Jurkat, Clone E6-1 (cell line): ENCODE measurements at places on chromosomes 2 and 18.

GRCh38 chr18:43312891-43313290, 35.6 kb upstream of the SYT4 start:
- no peak for DNase-seq

- no peak for DNase-seq
Observed at GRCh38 chr18:29693334-29693733, 1349.2 kb downstream of the DSC3 start.

GRCh38 chr2:132544006-132544630, 125.9 kb downstream of the LYPD1 start:
- no peak for DNase-seq

- DNase-seq, result no peak
Observed at GRCh38 chr2:157743051-157743450, 114.4 kb upstream of the ACVR1C start.

- DNase-seq, result no peak
Observed at GRCh38 chr18:31426871-31427406, 20.6 kb upstream of the DSG3 start.

DNA sequence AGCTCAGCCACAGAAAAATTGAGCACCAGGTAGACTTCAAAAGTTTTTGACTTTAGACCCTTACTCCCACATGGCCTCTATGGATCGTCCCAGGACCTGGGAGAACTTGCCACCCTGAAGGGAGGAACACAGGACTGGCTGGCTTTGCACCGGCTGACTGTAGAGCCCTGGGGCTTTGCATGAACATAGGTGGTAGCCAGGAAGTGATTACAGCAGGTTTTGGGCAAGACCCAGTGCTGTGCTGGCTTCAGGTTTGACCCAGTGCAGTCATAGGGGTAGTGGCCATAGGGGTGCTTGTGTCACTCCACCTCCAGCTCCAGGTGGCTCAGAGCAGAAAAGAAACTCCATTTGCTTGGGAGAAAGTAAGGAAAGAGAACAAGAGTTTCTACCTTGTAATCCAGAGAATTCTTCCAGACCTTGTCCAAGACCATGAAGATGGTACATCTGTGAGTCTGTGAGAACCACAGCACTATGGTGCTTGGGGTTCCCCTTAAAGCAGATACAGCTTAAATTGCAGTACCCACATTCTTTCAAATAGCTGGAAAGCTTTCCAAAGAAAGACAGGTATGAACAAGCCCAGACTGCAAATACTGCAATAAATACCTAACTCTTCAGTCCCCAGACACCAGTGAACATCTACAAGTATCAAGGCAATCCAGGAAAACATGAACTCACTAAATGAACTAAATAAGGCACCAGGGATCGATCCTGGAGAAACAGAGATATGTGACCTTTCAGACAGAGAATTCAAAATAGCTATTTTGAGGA, 13.0 kb upstream of the SESTD1 start:
- DNase-seq, result no peak

GRCh38 chr2:49913025-49913424, 758.7 kb upstream of the FSHR start:
- no peak for DNase-seq

- DNase-seq, result no peak
Observed at GRCh38 chr2:134599236-134599635, 119.6 kb downstream of the TMEM163 start.

GRCh38 chr18:13604786-13605185, 121.6 kb downstream of the FAM210A start:
- no peak for DNase-seq

- no peak for DNase-seq
Observed at GRCh38 chr2:156619021-156619539, 182.9 kb downstream of the GPD2 start.

DNA sequence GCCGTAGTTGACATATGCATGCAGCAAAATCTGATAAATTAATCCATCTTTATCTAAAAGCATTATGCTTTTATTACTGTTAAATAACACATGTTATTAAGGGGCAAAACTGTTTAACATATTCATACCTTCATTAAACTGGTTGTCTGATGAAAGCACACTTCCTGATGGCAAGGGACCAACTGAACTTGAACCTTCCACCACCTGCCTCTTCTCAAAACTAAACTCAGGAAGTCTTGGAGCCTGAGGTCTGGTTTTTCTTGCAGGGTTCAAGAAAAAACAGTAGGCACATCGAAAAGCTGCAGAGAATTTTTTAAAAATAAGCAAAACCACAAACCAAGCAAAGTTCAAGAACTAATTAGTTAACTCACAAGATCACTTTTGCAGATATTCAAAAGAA, 64.9 kb downstream of the LNPK start:
- DNase-seq, result peak; percentile 45

- no peak for DNase-seq
Observed at GRCh38 chr2:221262651-221263050, 309.5 kb downstream of the EPHA4 start.

- peak; percentile 34 for DNase-seq
Observed at GRCh38 chr2:160375802-160376469, 117.7 kb downstream of the RBMS1 start.

- peak; percentile 17 for DNase-seq
Observed at GRCh38 chr18:63366213-63367052, 573 bp downstream of the KDSR start.

GRCh38 chr2:121104721-121105141, 180.3 kb downstream of the TFCP2L1 start:
- DNase-seq, result no peak

GRCh38 chr2:173797586-173798263, 167.4 kb downstream of the SP3 start:
- no peak for DNase-seq

GRCh38 chr2:161238265-161238559, 70.0 kb upstream of the PSMD14 start:
- no peak for DNase-seq

GRCh38 chr18:48543228-48543627, 4.4 kb downstream of the CTIF start:
- no peak for DNase-seq

GRCh38 chr2:201622306-201622970, 20.9 kb downstream of the TMEM237 start:
- no peak for DNase-seq

- no peak for DNase-seq
Observed at GRCh38 chr2:158214431-158214830, 112.8 kb downstream of the UPP2 start.
